ENCODE measurements at places on chromosomes 3 and 15.

DNA sequence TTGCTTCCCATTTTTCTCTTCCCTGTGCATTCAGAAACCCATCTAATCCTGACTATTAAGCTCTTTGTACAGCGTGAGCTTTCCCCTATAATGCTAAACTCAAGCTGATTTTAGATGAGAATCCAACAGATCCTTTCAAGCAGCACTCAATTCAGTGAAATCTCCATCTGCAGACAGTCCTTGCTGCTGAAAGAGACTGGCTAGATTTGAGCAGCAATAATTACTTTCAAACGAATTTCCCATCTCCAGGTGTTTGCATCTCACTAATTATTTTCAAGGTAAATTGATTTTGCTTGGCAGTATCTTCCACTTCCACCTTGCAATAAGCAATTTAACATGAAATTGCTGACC lies 49.5 kb upstream of the SLC7A14 start:
- no peak for DNase-seq

DNA sequence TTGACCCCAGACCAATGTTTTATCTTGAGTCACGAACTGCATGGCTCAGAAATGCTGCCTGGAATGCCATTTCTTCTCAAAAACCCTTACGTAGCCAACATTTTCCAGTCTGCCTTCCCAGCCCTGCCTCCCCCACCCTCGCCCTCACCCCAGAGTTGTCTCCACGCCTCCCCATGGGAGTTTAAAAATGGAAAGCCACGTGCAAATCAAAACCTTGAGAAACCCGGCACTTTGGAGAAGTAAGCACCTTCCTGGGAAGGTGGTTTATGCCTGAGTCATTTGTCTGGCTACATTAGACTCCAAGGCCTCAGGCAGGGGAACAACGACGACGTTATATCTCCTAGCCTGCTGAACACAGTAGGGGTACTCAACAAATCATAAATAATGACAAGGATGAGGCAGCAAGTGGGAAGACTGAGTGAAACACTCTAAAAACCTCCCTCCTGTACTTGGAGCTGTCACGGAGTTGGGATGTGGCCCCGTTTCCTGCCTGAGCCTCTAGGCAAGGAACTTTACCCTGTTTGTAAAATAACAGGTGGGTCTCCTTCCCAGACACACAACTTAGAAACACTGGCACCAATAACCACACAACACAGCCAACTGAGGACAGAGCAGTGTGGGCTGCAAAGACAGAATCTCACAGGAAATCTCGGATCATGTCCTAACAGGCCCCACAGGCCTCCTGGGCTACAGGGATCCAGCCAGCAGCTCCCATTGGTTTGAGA lies 179.1 kb downstream of the NTRK3 start:
- DNase-seq, result no peak

- DNase-seq, result no peak
Measured at GRCh38 chr3:179432021-179432420, 19.2 kb downstream of the GNB4 start.

- DNase-seq, result no peak
Measured at GRCh38 chr15:66715720-66716655, 14.0 kb downstream of the SMAD6 start.

GRCh38 chr3:177245250-177245649 lies 48.0 kb upstream of the TBL1XR1 start:
- DNase-seq, result no peak

DNA sequence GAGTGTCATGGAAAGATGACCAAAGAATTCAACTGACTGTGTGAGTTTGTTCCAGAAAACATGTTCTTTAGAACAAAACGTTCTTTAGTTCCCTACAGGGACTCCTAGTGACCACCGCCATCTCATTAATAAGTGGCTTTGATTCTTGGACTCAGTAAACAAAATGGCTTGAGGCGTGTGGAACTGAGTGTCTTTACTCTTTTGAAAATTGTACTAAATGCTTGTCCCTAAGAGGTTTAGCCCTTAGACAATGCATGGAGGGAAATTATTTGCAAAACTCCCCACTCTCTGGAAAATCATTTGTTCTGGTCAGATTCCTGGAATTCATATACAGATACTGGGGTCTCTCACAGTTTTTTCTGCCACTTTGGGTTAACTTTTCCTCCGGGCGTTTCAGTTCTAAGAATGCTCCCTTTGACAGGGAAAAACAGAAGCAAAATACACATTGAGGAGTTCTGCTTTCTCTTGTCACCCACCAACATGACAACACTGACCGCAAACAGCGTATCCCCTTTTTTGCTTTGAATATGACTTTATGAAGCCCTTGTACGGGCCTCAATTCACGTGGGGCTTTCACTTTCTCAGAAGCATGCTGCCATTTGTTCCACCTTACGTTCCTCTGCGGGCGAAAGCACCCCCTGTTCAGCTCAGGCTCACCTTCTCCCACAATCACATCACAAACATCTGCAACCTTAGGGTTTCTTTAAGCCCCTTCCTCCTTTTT lies 15.3 kb upstream of the NRROS start:
- no peak for DNase-seq

- DNase-seq, result no peak
Measured at GRCh38 chr15:35506272-35506870, 39.6 kb downstream of the DPH6 start.

DNA sequence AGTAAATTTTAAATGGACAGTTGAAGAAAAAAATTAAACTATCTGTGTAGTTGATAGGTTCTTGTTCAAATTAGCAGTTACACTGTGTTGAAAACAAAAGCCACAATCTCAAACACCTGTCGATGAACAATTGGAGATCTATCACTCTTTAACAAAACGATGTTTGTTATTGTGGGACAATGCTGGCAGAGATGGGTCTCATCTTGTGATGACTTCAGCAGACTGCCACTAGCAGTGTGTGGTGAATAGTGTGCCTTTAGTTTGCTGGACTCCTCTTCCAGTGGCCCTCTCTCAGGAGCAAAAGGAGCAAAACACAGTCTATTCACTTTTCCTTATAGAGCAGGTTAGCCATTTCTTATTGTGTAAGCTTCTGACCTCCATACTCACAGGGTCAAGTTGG lies 14.7 kb upstream of the TRIM59 start:
- no peak for DNase-seq

- no peak for DNase-seq
Measured at GRCh38 chr15:58924327-58924726, 9.2 kb downstream of the SLTM start.

DNA sequence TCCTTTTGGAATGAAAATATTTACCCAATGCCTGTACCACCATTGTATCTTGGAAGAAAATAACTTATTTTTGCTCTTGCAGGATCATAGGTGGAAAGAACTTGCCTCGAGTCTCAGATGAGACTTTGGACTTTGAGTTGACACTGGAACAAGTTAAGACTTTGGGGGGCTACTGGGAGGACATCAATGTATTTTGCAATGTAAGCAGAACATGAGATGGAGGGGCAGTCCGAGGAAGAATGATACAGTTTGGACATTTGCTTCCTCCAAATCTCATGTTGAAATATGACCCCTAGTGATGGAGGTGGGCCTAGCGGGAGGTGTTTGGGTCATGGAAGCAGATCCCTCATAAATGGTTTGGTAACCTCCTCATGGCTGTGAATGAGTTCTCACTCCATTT lies 1428.6 kb downstream of the ZPLD1 start:
- DNase-seq, result no peak

DNA sequence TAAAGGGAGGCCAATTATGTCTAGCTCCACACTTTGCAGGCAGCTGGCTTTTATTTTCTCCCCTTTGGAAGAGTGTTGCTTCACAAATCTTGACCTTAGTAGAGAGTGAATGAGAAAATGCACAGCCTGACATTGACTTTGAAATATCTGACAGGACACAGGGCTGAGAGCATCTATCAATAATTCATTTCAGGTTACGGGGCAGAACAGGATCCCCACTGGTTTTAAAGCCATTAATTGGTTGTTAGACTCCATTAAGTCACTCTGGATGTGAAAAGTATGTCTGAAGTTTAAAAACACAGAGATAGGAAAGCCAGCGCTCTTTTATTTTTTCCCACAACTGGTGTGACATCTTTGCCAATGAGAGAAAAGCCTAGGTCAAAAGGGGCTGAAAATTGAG lies 251.9 kb upstream of the TMC3 start:
- no peak for DNase-seq

DNA sequence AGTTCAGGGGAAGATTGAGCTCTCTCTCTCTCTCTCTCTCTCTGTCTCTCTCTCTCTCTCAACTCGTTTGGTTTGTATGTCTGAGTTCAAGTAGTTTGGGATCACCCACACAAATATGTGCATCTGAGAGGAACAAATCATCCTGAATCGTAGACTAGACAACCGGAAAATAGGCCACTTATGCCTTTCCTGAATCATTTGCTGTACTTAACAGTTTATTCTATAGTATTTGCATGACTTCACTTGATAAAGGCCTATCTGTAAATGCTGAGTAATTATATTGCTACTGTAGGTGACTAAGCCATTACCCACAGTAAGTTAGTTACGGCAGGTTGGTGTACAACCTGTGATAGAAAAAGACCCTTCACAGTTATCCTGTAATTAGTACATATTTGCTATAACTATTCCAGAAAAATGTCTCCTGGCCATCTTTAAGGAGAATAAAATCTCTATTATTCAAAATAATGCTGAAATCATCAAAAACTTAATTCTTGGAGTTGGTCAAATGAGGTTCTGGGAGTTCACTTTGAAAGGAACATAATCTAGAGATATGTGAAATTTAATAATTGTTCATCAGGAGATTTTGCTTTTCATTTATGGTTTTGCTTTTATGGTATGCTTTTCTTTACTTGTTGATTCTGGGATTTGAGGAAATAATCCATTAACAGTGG lies 31.1 kb downstream of the OXSM start:
- no peak for DNase-seq

DNA sequence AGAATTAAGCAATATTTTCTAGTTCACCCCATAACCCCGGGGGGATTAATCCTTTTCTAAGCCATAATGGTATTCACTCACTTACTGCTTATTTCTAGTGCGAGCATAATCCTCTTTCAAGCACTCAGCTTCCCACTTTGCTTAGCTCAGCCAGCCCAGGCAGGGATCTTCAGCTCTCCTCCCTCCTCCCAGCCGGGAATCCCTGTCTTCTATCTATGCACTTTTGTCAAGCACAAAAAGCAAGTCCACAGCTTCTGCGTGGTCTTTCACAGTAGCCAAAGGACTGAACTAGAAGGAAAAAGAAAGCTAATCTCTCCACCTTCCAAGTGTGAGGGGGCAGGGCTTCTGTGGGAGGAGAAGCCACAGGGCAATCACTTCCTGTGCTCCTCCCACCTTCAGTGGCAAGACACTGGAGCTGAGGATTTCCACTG lies 62.8 kb downstream of the PEX5L start:
- DNase-seq, result no peak

- no peak for DNase-seq
Measured at GRCh38 chr3:113241292-113242095, 30.1 kb downstream of the BOC start.

DNA sequence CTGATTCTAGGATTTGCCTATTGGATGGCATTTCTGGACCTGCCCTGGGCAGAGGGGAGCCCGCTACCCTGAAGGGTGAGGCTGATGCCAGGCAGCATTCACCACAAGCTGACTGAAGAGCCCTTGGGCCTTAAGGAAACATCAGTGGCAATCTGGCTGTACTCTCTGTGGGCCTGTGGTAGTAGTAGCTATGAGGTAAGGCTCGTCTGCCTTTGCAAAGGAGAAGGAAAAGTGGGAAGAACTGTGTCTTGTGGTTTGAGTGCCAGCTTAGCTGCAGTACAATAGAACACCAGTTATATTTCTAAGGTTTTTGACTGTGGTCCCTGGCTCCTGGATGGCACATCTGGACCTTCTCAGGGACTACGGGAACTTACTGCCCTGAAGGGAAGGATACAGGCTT lies 51.5 kb downstream of the SPTSSB start:
- DNase-seq, result no peak

- no peak for DNase-seq
Measured at GRCh38 chr3:150682279-150682678, 21.4 kb downstream of the ERICH6 start.

DNA sequence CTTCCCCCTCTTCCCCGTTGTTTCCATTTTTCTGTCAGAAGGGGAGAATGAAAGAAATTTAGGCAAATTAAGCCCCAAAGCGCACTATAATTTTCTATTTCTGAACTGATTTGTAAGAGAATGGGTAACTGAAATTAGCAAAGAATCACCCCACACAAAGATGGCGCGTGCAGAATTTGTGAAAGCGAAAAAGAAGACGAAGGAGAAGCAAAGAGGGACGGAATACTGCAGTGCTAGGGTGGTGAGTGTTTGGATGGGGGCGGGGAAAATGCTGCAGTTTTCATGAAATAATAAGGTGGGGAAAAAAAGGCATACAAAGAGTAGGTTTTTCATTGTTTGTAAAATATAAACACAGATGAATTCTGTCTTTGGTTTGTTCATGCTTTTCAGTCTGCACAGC lies 4.6 kb upstream of the CTNNB1 start:
- DNase-seq, result no peak

DNA sequence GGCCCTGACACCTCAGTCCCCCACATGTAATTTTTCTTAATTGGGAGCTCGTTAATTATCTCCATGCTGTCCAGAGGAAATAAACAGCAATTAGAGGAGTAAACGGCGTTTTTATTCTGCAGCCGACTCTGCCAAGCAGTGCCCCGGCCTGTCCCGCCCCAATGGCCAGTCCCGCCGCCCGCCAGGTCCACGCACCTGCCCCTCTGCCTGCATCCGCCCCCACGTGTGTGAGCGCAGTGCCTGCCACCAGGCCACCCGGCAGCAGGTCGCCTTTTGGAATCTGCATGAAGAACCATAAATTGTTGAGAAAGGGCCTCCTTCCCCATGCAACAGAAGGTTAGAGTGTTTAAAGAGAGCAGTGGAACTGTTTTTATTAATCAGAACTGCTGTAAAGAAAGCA lies 87.5 kb upstream of the LINGO1 start:
- no peak for DNase-seq

Data from left forelimb (tissue), 1 donor.